ENCODE measurements at places on chromosomes 1 and 21. TPM values are rescaled to one million over a fixed set of nuclear protein-coding genes. Genes with fewer than 3 reads are reported as not detected.
A peak's percentile ranks its signal among the peaks of the same experiment; 100 is the strongest.

DNA sequence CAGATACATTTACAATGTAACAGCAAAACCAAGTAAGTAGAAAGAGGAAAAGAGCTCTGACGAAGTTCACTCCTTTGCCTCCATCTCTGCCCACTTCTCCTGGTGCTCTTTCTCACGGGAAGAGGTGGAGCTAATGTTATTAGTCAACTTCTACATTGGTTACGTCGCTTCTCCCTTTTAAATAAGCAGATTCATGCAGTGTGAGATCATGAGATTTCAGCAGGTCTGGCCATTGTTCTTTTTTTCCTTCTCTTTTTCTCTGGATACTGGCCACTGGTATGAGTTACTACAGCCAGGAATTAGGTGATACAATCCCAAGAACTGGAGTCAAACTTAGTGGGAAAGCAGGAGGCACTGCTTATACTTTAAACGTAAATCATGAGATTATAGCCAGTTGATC, 207.1 kb downstream of the AKT3 start:
- DNase-seq, result peak; percentile 8

The GJA9 gene
- not detected for total RNA-seq

DNA sequence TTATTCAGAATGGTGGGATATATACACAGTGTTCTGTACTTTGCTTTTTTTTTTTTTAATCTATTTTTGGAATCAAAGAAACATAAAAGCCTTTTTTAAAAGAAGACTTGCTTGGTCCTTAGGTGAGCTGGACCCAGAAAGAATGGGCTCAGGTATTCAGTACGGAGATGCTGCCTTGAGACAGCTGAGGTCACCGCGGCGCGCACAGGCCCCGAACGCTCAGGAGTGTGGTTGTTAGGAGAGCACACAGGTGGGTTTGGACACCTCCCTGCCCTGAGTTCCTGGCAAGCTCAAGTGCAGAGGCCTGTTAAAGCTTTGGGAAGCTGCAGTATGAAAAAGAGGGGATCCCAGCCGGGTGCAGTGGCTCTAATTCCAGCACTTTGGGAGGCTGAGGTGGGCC, 31.8 kb downstream of the RAB4A start:
- DNase-seq, result no peak

- peak; percentile 28 for DNase-seq
Measured at GRCh38 chr1:20359451-20360330, 69.0 kb downstream of the VWA5B1 start.

DNA sequence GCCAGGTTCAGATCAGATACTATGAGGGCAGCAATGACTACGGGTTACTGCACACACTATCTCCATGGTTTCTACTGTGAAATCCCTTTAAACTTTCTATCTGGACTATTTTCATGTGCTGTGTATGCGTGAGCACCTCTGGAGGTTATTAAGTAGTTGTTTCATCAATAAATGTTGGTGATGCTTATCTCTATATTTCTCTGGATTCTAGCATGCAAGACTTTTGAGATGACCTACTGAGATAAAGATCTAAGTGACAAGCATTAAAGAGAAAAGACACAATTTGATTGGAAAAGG, 194.0 kb downstream of the NRIP1 start:
- no peak for DNase-seq

DNA sequence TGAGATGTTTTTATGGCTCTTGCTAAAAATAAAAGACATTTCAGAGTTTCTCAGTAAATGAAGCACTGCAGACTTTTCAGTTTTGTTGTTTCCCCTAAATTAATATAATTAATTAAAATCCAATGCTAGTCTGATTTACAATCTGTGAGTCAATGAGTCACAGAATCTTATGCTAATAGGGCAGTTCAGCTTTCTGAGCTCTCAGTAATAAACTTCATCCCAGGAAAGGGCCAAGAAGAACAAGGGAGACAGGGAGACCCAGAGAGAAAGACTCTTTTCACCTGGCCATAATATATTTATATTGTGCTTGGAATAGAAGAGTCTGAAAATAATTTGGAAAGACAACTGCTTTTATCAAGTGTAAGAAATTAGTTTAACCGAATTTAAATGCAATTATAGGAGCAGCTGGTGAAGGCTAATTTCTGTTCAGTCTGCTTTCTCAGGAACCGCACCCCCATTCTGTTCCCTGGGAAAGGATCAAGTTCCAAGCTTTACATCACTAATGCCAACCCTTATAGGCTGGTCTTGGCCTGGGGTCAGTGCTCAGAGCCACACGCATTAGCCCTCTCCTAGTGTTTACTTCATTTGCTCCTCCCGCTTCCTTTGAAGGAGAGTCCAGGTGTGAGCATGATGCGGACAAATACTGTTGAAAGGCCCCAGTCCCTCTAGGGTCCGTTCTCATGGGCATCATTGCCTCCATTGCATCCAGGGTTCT, 145.6 kb downstream of the ZBTB18 start:
- no peak for DNase-seq

The FAM3B gene
- total RNA-seq, result not detected

GRCh38 chr1:199954699-199955098, 72.8 kb upstream of the NR5A2 start:
- DNase-seq, result no peak

The SPRR4 gene
- total RNA-seq, result not detected

DNA sequence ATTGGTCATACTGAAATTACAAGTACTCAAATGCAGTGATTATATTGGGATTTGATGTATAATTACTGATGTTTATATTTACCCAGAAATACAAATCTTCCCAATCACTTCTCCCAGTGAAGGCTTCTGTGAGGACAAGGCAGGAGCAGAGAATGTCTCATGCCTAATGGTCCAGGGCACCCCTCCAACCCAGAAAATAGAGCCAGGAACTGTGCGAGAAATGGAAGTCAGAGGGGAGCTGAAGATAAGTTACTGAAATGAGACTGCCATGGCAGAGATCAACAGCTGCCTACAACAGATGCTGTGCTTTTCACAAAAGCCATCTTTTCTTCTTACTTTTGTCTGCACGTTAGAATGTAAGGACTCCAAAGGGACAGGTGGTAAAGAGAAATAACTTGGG, 171.2 kb downstream of the TTLL7 start:
- no peak for DNase-seq

The OR10J5 gene
- total RNA-seq, result not detected

All from M059J (cell line).